ENCODE measurements at places on chromosomes 12 and 14. TPM values are rescaled to one million over a fixed set of nuclear protein-coding genes. Genes with fewer than 3 reads are reported as not detected.

GRCh38 chr14:77872983-77873382, 73.1 kb downstream of the ADCK1 start:
- no peak for DNase-seq

DNA sequence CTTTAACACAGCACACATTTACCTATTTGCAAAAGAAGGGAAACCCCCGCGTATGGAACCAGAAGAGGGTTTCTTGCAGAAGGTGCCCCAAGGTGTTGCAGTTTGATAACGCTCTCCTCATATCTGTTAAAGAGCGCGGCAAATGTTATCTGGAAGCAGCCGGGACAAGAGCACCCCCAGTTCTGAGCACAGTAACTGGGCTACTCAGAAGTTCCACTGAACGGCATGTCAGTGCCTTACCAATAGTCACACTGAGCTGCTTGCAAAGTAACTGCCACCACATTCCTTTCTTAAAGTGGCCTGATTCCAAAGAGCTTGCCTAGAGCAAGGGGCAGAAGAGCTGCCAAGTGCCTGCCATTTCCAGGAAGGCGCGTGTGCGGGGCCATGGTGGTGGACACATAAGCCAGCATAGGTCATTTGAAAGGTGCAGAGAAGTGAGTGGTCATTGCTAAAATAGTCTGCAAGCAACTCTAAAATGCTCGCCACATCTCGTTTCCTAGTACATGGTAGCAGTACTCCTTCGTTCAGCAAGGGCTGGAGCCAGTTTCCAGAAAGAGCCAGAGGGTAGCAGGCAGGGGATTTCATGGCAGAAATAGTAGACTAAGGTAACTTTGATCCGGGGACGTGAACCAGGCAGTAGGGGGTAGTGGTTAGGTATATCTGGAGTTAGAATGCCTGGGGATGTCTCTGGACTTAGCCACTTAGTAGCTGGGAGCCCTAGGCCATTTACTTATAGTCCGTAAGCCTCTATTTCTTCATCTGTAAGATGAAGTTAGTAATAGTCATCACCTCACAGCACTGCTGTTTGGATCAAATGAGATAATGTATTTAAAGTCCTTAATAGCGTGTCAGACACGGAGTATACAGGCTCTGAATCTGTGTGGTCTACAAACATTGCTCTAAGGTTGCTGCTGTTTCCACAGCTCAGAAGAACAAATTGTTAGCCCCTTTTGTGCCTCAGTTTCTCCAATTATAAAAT, 37.6 kb downstream of the SPTB start:
- no peak for DNase-seq

DNA sequence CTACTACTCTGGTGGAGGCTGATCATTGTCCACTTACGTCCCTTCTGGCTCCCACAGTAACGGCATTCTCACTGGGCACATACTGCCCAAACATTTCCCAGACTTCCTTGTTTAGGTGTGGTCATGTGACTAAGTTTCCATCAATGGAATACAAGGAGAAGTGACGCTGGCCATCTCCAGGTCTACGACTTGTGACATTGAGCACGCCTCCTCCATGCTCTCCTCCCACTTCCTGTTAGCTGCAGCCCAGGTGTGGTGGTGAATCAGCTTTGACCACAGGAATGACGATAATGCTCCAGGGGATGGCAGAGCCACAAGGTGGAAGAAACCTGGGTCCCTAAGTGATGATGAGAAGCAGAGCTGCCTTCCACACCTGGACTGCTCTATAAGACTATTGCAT, 6.0 kb upstream of the SLC24A4 start:
- no peak for DNase-seq

DNA sequence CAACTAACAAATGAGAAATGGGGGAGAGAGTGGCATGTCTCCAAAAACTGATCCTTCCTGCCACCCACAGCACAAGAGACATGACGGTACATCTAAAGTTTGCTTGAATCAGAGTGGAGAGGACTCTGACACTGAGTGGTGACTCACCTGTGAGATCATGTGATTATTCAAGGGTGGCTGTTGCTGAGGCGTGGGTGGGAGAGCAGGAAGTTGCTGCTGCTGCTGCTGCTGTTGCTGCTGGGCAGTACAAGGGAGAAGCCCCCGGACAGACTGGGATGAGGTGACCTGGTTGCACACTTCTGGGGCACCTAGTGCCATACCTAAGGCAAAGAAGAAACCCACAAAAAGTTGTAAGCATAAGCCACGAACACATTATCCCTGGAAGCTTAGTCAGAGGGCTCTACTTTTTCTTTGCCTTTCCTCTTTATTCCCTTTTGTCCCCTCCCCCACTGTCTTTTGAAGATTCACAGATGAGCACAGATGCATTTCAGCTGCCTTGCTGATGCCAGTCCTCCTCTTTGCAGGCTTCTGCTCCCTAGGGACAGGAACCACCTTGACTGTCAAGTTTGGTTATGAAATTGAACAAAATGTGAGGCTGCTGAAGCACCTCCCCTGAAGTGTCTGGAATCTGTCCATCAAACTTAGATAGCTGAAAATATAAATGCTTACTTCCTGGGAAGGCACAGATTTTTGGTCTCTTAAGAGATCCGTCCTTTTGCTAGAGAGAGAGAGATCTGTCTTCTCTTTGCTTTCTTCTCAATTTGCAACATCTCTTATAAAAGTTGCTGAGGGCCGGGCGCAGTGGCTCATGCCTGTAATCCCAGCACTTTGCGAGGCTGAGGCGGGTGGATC, 29.4 kb upstream of the STAC3 start:
- no peak for DNase-seq

Gene KERA
- not detected for total RNA-seq

Gene NOS1
- total RNA-seq: 0.07 TPM
